ENCODE measurements at places on chromosomes 4 and X.
A peak's percentile ranks its signal among the peaks of the same experiment; 100 is the strongest.

DNA sequence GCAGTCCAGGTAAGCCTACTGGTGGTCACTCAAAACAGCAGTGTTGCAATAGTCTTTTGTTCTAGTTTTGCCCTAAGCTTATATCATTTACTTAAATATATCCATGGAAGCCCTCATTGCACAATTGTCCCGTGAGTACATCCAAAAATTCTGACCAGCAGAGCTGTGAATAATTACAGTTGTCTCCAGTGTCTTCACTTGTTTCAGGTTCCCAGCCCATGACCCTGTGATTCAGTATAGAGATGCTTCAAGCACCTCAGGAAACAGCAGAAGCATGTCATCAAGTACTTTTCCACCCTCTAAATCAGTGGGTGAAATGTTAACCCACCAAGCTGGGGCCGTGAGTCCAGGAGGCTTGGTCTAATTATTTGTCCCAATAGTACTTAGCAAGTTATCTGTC, 214.9 kb upstream of the RPS6KA3 start:
- no peak overlapping the region for H3K27ac ChIP-seq
- H3K4me3 ChIP-seq, result no peak overlapping the region
- DNase-seq, result no peak
- no peaks in the 10 kb centered on the region for H3K27me3 ChIP-seq
- H3K4me1 ChIP-seq, result no peaks in the 10 kb centered on the region
- no peaks in the 10 kb centered on the region for H3K36me3 ChIP-seq

DNA sequence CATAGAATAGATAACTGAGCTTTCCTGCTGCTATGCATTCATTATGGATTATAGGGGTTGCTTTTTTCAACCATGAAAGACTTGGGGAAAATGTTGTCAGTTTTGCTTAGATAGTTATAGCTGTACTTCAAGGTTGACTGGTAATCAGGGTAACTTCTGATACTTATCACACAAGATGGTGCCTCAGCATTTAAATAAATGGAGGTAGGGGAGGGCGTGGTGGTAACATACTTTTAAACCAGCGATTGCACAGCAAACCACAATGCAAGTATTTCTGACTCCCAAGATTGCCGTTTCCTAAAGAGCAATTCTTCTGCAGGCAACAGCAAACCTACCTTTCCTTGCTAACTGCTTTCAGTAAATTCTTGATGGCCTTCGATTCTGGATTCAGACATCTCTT, 1.3 kb downstream of the CXCL10 start:
- H3K27me3 ChIP-seq, result no peaks in the 10 kb centered on the region
- H3K4me3 ChIP-seq, result no peak overlapping the region
- H3K36me3 ChIP-seq, result no peaks in the 10 kb centered on the region
- no peaks in the 10 kb centered on the region for H3K4me1 ChIP-seq
- DNase-seq, result no peak

DNA sequence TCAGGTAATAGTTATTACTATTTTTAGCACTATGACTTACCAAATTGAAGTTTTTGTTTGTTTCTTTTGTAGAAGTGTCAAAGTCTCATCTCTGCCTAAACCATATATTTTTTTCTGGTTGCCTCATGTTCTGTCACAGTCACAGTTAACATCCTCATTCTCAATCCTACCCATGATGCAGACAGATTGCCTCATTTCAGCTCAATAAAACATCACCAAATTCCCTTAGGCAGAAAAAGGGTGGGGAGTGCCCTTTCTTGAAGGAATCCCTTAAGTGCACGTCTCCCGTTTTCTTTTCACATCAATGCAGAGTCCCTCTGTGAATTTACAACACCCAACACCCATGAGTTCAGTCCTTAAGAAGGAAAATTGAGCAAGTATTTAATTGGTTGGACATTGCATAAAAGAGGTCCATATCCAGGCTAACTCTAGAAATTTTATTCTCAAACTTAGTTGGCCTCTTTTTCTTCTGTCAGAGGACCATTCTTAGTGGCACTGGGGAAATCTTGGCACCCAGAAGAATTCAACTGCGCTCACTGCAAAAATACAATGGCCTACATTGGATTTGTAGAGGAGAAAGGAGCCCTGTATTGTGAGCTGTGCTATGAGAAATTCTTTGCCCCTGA, 103.7 kb upstream of the BMPR1B start:
- DNase-seq, result no peak

- DNase-seq, result no peak
- no peaks in the 10 kb centered on the region for H3K36me3 ChIP-seq
- H3K27me3 ChIP-seq, result no peaks in the 10 kb centered on the region
- no peaks in the 10 kb centered on the region for H3K4me1 ChIP-seq
- no peak overlapping the region for H3K4me3 ChIP-seq
- no peak overlapping the region for H3K27ac ChIP-seq
Observed at GRCh38 chr4:159723341-159724048, 620.6 kb downstream of the RAPGEF2 start.

DNA sequence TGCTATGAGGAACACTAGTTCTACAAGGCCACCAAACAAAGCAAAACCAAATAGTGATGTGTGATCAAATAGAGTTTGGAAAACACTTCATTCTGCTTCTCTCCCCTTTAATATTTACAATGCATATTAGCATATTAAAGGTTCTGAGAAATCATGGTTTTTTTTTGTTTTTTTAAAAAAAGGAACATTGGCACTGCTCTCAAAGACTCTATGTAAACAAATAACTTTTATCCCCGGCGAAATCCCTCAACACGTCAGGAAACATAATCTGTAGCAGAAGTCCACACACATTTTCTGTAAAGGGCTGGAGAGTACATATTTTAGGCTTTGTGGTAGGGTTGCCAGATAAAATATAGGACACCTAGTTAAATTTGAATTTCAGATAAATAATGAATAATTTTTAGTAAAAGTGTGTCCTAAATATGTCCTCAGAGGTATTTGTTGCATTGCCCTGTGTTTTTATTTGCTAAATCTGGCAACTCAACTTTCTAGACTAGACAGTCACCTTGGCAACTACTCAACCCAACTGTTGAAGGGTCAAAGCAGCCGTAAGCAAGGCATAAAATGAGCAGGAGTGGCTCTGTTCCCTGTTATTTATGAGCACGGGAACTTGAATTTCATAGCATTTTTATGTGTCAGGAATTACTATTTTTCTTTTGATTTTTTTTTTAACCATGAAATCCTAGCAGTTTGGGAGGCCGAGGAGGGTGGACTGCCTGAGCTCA, 8.6 kb downstream of the SPATA4 start:
- H3K4me1 ChIP-seq, result no peaks in the 10 kb centered on the region
- no peaks in the 10 kb centered on the region for H3K36me3 ChIP-seq
- no peak overlapping the region for H3K4me3 ChIP-seq
- H3K27me3 ChIP-seq, result no peaks in the 10 kb centered on the region

DNA sequence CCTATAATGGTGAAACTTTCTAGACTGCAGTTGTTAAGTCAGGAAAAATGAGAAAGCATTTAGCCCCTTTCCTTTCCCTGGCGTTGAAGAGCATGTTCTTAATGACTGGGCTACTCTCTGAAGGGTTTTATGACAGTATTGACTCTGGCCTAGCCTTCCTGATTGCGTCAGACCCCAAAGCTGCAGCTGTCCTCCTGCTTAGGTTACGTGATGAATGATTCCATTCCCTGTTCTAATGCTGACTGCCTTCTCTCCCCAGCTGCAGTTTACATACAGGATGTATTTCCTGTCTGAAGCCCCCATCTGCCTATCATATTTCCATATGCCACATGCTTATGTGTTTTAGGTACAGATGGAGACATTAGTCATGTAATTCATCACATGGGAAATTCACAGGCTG, 105.8 kb upstream of the EGFL6 start:
- DNase-seq, result no peak
- H3K4me1 ChIP-seq, result no peaks in the 10 kb centered on the region
- no peak overlapping the region for H3K4me3 ChIP-seq
- no peak overlapping the region for H3K27ac ChIP-seq

- H3K4me1 ChIP-seq, result no peaks in the 10 kb centered on the region
- H3K27ac ChIP-seq, result no peak overlapping the region
- no peaks in the 10 kb centered on the region for H3K36me3 ChIP-seq
- H3K27me3 ChIP-seq, result no peaks in the 10 kb centered on the region
- DNase-seq, result no peak
Observed at GRCh38 chr4:107900508-107900907, 30.8 kb upstream of the CYP2U1 start.

GRCh38 chrX:131792789-131793462, 230.2 kb upstream of the STK26 start:
- H3K27me3 ChIP-seq, result peaks cover 32% of the 10 kb centered on the region
- peak overlapping the region; percentile 44 for H3K4me3 ChIP-seq
- peaks cover 90% of the 10 kb centered on the region for H3K36me3 ChIP-seq
- H3K4me1 ChIP-seq, result no peaks in the 10 kb centered on the region
- no peak for DNase-seq

GRCh38 chr4:124640022-124640730, 72.4 kb downstream of the ANKRD50 start:
- H3K4me3 ChIP-seq, result no peak overlapping the region
- H3K4me1 ChIP-seq, result peaks cover 15% of the 10 kb centered on the region
- no peaks in the 10 kb centered on the region for H3K27me3 ChIP-seq
- H3K36me3 ChIP-seq, result no peaks in the 10 kb centered on the region

GRCh38 chr4:172143605-172144314, 330.6 kb downstream of the GALNTL6 start:
- no peaks in the 10 kb centered on the region for H3K36me3 ChIP-seq
- H3K27ac ChIP-seq, result no peak overlapping the region
- no peaks in the 10 kb centered on the region for H3K27me3 ChIP-seq
- no peaks in the 10 kb centered on the region for H3K4me1 ChIP-seq
- no peak for DNase-seq

- no peak overlapping the region for H3K4me3 ChIP-seq
- no peak for DNase-seq
- H3K36me3 ChIP-seq, result peaks cover 99% of the 10 kb centered on the region
- no peak overlapping the region for H3K27ac ChIP-seq
Observed at GRCh38 chr4:57020467-57021101, 41.9 kb downstream of the POLR2B start.

- H3K36me3 ChIP-seq, result no peaks in the 10 kb centered on the region
- no peak for DNase-seq
- no peak overlapping the region for H3K4me3 ChIP-seq
- no peaks in the 10 kb centered on the region for H3K27me3 ChIP-seq
Observed at GRCh38 chr4:180465364-180465763, 1777.8 kb upstream of the TENM3 start.

GRCh38 chr4:10584042-10584441, 100.5 kb downstream of the CLNK start:
- H3K36me3 ChIP-seq, result no peaks in the 10 kb centered on the region
- H3K4me1 ChIP-seq, result no peaks in the 10 kb centered on the region
- no peak for DNase-seq
- no peak overlapping the region for H3K4me3 ChIP-seq
- no peak overlapping the region for H3K27ac ChIP-seq

GRCh38 chr4:100762738-100763137, 244.9 kb upstream of the EMCN start:
- no peak for DNase-seq
- H3K27me3 ChIP-seq, result no peaks in the 10 kb centered on the region
- no peaks in the 10 kb centered on the region for H3K4me1 ChIP-seq
- no peak overlapping the region for H3K4me3 ChIP-seq

GRCh38 chr4:174926958-174927357, 8.8 kb downstream of the ADAM29 start:
- no peaks in the 10 kb centered on the region for H3K36me3 ChIP-seq
- no peak overlapping the region for H3K4me3 ChIP-seq

- no peaks in the 10 kb centered on the region for H3K4me1 ChIP-seq
- no peaks in the 10 kb centered on the region for H3K27me3 ChIP-seq
- H3K27ac ChIP-seq, result no peak overlapping the region
Observed at GRCh38 chr4:165986956-165987698, 114.1 kb downstream of the TLL1 start.

- DNase-seq, result no peak
- H3K4me3 ChIP-seq, result no peak overlapping the region
- H3K4me1 ChIP-seq, result no peaks in the 10 kb centered on the region
- no peaks in the 10 kb centered on the region for H3K27me3 ChIP-seq
- no peak overlapping the region for H3K27ac ChIP-seq
- no peaks in the 10 kb centered on the region for H3K36me3 ChIP-seq
Observed at GRCh38 chr4:88939697-88940096, 117.3 kb downstream of the FAM13A start.

- H3K4me3 ChIP-seq, result no peak overlapping the region
- H3K36me3 ChIP-seq, result no peaks in the 10 kb centered on the region
- no peak overlapping the region for H3K27ac ChIP-seq
- H3K4me1 ChIP-seq, result no peaks in the 10 kb centered on the region
- H3K27me3 ChIP-seq, result no peaks in the 10 kb centered on the region
Observed at GRCh38 chr4:74377714-74378113, 12.8 kb downstream of the EREG start.

DNA sequence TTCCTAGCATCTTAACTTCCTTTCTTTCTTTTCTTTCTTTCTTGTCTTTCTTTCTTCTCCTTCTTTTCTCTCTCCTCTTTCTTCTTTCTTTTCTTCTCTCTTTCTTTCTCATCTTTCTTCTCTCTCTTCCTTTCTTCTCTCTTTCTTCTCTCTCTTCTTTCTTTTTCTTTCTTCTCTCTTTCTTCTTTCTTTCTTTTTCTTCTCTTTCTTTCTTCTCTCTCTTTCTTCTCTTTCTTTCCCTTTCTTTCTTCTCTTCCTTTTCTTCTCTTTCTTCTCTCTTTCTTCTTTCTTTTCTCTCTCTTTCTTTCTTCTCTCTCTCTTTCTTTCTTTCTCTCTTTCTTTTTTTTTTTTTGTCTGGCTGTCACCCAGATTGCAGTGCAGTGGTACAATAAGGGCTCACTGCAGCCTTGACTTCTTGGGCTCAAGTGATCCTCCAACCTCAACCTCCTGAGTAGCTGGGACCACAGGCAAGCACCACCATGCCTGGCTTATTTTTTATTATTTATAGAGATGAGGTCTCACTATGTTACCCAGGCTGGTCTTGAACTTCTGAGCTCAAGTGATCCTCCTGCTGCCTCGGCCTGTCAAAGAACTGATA, 17.5 kb downstream of the NMU start:
- no peaks in the 10 kb centered on the region for H3K4me1 ChIP-seq
- H3K4me3 ChIP-seq, result no peak overlapping the region
- DNase-seq, result no peak
- no peak overlapping the region for H3K27ac ChIP-seq
- no peaks in the 10 kb centered on the region for H3K36me3 ChIP-seq
- H3K27me3 ChIP-seq, result no peaks in the 10 kb centered on the region

- H3K36me3 ChIP-seq, result no peaks in the 10 kb centered on the region
- no peak overlapping the region for H3K27ac ChIP-seq
- H3K4me3 ChIP-seq, result no peak overlapping the region
- no peak for DNase-seq
- no peaks in the 10 kb centered on the region for H3K27me3 ChIP-seq
- H3K4me1 ChIP-seq, result no peaks in the 10 kb centered on the region
Observed at GRCh38 chrX:93322110-93322509, 351.3 kb downstream of the NAP1L3 start.

DNA sequence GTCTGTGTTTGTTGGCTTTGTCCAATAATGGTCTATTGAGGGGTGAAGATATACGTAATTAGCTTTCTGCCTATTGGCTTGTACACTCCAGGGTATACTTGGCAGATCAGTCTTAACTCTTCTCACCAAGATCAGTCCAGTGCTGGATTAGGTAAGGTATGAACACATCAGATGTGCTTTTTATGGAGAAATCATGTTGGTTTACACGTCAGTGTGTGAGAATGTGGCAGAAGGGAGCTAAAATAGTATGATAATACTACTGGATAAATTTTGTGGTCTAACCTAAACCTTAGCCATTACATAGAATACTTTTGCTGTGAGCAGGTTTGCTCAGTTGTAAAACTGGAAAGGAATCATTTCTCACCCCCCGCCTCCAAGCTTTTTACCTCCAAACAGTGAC, 4.2 kb downstream of the PDHA1 start:
- peaks cover 5% of the 10 kb centered on the region for H3K36me3 ChIP-seq
- H3K4me3 ChIP-seq, result no peak overlapping the region
- peaks cover 3% of the 10 kb centered on the region for H3K4me1 ChIP-seq
- no peaks in the 10 kb centered on the region for H3K27me3 ChIP-seq
- no peak overlapping the region for H3K27ac ChIP-seq

GRCh38 chr4:145446184-145446583, 35.5 kb upstream of the SMAD1 start:
- H3K4me1 ChIP-seq, result no peaks in the 10 kb centered on the region
- no peak overlapping the region for H3K27ac ChIP-seq
- no peaks in the 10 kb centered on the region for H3K27me3 ChIP-seq
- DNase-seq, result no peak
